ENCODE measurements at places on chromosomes 5 and 9. TPM values are rescaled to one million over a fixed set of nuclear protein-coding genes. Genes with fewer than 3 reads are reported as not detected.

- H3K4me3 ChIP-seq = no peak overlapping the region
- no peaks in the 10 kb centered on the region for H3K36me3 ChIP-seq
- no peaks in the 10 kb centered on the region for H3K27me3 ChIP-seq
- H3K27ac ChIP-seq = no peak overlapping the region
- DNase-seq = no peak
- no peaks in the 10 kb centered on the region for H3K4me1 ChIP-seq
Observed at GRCh38 chr5:14231156-14231555, 88.0 kb downstream of the TRIO start.

DNA sequence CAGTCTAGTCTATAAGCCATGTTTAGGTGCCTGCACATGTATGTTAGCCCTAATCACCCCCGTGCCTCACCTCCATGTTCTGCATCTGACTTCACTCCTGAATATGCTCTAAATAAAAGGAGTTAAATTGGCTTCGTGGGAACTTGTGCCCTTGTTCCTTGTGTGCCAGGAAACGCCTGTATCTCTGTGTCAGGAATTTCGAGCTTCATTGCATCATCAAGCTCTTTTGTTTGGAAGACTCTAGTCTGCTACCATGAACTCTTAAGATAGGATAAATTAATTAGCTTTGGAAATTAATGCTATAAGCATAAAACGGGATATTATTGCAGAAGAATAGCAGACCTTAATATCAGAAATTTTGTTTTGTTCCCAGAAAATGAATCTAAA, 99.2 kb downstream of the ADCY2 start:
- no peaks in the 10 kb centered on the region for H3K36me3 ChIP-seq
- no peaks in the 10 kb centered on the region for H3K27me3 ChIP-seq
- no peak overlapping the region for H3K4me3 ChIP-seq
- H3K4me1 ChIP-seq = no peaks in the 10 kb centered on the region
- no peak overlapping the region for H3K27ac ChIP-seq
- DNase-seq = no peak

DNA sequence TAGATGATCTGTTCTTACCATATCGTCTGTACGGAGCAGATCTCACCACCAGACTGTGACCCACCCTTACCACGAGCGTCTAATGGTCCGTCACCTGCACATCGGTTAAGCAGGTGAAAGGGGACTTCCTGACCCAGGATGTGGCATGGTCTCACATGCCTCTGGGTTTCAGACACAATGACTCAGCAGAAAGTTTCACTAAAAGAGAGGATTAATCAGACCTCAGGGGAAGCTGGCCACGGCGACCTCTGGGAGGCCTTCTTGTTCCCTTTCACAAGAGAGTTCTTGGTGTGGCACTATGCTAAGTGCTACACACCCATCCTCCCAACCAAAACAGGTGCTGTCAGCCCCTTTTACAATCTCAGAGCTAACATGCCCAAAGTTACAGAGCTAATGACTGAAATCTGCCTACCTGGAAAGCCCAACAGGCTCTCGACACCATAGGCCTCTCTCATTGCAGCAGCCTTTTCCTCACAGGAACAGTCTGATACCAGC, 41.6 kb downstream of the ADAMTS12 start:
- no peak for DNase-seq
- no peaks in the 10 kb centered on the region for H3K36me3 ChIP-seq
- H3K27me3 ChIP-seq = no peaks in the 10 kb centered on the region
- H3K4me3 ChIP-seq = no peak overlapping the region

The SLC46A2 gene
- 0.37 TPM for total RNA-seq

DNA sequence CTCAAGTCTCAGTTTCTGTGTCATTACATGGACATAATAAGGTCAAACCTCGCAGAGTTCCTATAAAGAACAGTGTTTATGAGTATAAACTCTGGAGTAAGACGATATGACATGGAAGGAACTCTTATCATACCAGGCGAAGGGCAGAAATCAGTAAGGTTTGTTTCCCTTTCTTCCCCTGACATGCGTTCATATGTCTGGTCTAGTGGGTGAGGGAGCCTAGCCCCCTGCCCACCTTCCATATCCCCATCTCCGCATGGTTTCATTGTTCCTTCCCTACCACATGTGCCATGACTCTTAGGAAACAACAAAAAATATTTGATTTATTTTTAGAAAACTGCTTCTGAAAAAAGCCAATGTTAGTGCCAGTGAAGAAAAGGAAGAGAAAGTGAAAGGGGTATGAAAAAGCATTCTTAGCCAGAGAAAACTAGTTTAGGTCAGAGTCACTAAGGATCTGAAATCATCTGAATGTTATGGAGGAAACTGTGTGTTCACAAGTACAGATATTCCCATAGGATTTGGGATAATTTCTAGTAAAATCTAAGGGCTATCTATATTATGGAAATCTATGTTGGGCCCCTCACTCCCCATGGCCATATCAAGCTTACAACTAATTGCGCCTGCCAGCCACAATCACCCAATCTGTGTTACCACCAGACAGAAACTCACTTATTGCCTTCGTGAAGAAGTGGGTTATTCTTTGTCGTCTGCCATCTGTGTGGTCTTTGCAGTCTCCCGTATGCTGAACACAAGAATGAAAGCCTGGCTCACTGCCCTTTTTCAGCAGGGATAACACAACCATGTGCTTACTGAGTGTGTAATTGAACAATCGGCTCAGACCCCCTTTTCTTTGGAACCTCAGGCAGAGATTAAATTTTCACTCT, 19.9 kb upstream of the HMHB1 start:
- H3K27me3 ChIP-seq = no peaks in the 10 kb centered on the region
- H3K36me3 ChIP-seq = no peaks in the 10 kb centered on the region
- H3K4me1 ChIP-seq = no peaks in the 10 kb centered on the region
- no peak for DNase-seq
- no peak overlapping the region for H3K4me3 ChIP-seq

DNA sequence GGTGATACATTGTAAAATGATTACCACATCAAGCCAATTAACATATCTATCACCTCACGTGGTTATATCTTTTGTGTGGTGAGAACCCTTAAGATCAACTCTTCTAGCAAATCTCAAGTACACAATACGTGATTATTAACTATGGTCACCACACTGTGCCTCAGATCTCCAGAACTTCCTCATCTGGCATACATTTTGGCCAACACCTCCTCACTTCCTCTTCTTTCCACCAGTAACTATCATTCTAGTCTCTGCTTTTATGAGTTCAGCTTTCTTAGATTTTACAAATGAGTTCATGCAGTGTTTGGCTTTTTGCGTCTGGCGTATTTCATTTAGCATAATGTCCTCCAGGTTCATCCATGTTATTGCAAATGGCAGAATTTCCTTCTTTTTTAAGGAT, 35.8 kb downstream of the PRKACG start:
- H3K4me1 ChIP-seq = peaks cover 18% of the 10 kb centered on the region
- H3K27me3 ChIP-seq = no peaks in the 10 kb centered on the region
- H3K4me3 ChIP-seq = no peak overlapping the region
- DNase-seq = no peak
- no peak overlapping the region for H3K27ac ChIP-seq

The GABRA6 gene
- not detected for total RNA-seq

DNA sequence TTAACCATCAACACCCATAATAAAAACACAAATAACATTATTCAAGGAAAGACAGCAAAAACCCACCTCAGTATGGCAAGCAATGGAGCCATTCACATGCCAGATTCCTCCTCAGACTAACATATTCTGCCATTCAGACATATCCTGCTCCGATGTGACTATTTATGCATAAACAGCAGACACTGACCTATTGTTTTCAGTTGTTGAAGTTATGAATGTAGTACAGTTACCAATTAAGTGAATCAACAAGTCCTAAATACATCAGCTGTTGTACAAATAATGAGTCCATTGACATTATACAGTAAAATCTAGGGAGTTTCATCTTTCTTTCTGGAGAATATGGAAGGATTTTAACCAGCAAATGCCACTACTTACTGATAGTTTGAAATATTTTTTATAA, 131.7 kb downstream of the DENND1A start:
- no peaks in the 10 kb centered on the region for H3K4me1 ChIP-seq
- H3K27me3 ChIP-seq = no peaks in the 10 kb centered on the region
- no peaks in the 10 kb centered on the region for H3K36me3 ChIP-seq
- H3K4me3 ChIP-seq = no peak overlapping the region
- no peak for DNase-seq

- H3K27ac ChIP-seq = no peak overlapping the region
- H3K4me3 ChIP-seq = no peak overlapping the region
- H3K36me3 ChIP-seq = no peaks in the 10 kb centered on the region
- no peaks in the 10 kb centered on the region for H3K27me3 ChIP-seq
- DNase-seq = no peak
Observed at GRCh38 chr5:153617190-153617589, 126.7 kb downstream of the GRIA1 start.

- no peaks in the 10 kb centered on the region for H3K36me3 ChIP-seq
- H3K4me3 ChIP-seq = no peak overlapping the region
- H3K27me3 ChIP-seq = no peaks in the 10 kb centered on the region
- H3K4me1 ChIP-seq = no peaks in the 10 kb centered on the region
Observed at GRCh38 chr5:123156577-123157296, 67.7 kb downstream of the PRDM6 start.

DNA sequence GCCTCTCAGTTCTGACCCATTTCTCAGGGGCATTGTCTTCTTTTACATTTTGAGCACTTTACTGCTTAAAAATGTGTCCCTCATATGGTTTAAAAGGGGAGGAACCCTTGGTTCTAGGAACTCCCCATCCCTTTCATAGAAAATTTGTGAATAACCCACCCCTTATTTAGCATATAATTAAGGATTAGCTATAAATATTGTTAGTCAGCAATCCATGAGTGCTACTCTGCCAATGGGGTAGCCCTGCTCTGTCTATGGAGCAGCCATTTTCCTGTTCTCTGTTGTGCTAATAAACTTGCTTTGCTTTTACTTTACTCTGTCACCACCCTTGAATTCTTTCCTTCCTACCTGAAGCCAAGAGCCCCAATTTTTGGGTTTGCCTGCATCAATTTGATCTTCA, 12.3 kb upstream of the NNT start:
- H3K4me3 ChIP-seq = no peak overlapping the region
- no peak overlapping the region for H3K27ac ChIP-seq
- DNase-seq = no peak
- H3K27me3 ChIP-seq = no peaks in the 10 kb centered on the region
- H3K4me1 ChIP-seq = no peaks in the 10 kb centered on the region

DNA sequence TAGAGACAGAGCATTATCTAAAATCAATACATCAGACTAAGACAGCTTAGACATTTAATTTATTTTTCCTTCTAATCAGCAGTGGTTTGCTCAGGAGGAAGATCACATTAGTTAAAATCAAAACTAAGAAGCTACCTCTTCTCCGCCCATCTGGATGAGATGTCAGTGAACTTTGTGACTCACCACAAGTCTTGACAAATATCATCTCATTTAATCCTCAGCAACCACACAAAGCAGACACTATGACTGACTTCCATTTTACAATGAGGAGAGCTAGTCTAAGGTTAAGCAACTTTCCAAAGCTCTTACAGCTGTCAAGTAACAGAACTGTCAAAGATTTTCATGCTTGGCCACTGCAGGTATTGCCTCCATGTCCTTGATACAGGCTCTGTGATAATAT, 289.5 kb downstream of the DEPDC1B start:
- no peaks in the 10 kb centered on the region for H3K4me1 ChIP-seq
- H3K27me3 ChIP-seq = no peaks in the 10 kb centered on the region
- H3K27ac ChIP-seq = no peak overlapping the region
- no peak overlapping the region for H3K4me3 ChIP-seq

GRCh38 chr9:8337834-8338766, 538.5 kb upstream of the DMAC1 start:
- no peaks in the 10 kb centered on the region for H3K36me3 ChIP-seq
- no peaks in the 10 kb centered on the region for H3K27me3 ChIP-seq
- DNase-seq = no peak
- H3K27ac ChIP-seq = no peak overlapping the region
- no peak overlapping the region for H3K4me3 ChIP-seq

The MED7 gene
- total RNA-seq = 3.7 TPM

GRCh38 chr5:169827769-169828168, 152.5 kb downstream of the INSYN2B start:
- no peak overlapping the region for H3K27ac ChIP-seq
- no peaks in the 10 kb centered on the region for H3K36me3 ChIP-seq
- H3K4me3 ChIP-seq = no peak overlapping the region
- DNase-seq = no peak
- no peaks in the 10 kb centered on the region for H3K4me1 ChIP-seq

GRCh38 chr5:141403387-141403786, 809 bp downstream of the PCDHGA9 start:
- H3K36me3 ChIP-seq = no peaks in the 10 kb centered on the region
- no peak for DNase-seq
- H3K27ac ChIP-seq = no peak overlapping the region
- H3K4me3 ChIP-seq = no peak overlapping the region
- H3K27me3 ChIP-seq = no peaks in the 10 kb centered on the region

- no peak overlapping the region for H3K27ac ChIP-seq
- H3K4me1 ChIP-seq = no peaks in the 10 kb centered on the region
- no peaks in the 10 kb centered on the region for H3K27me3 ChIP-seq
- no peak for DNase-seq
- H3K36me3 ChIP-seq = no peaks in the 10 kb centered on the region
Observed at GRCh38 chr5:121189342-121190305, 662.1 kb upstream of the FTMT start.

The NR5A1 gene
- total RNA-seq = not detected

The C1QTNF3 gene
- 2.0 TPM for total RNA-seq

GRCh38 chr9:76580820-76581219, 121.8 kb downstream of the GCNT1 start:
- H3K4me3 ChIP-seq = no peak overlapping the region
- no peak overlapping the region for H3K27ac ChIP-seq

DNA sequence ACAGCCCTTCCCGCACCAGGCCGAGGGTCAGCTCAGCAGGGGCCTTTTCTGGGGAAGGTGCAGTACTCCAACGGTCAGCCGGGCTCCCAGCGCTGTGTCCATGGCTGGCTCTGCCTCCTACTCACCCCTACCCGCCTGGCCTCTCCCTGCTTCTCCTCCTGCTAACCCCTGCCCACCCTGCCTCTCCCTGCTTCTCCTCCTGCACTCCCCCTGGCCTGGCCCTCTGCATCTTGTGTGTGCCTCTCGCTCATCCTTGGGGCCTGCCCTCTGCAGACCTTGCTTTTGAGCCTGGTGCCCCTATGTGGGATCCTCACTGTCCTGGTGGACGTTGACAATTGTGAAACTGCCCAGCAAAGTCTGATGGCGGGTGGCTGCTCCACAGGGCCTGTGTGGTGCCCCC, 274.6 kb upstream of the IRX2 start:
- no peak overlapping the region for H3K4me3 ChIP-seq
- no peak for DNase-seq
- H3K36me3 ChIP-seq = no peaks in the 10 kb centered on the region
- no peaks in the 10 kb centered on the region for H3K4me1 ChIP-seq
- H3K27ac ChIP-seq = no peak overlapping the region

The KDM3B gene
- total RNA-seq = 38.3 TPM

- no peaks in the 10 kb centered on the region for H3K4me1 ChIP-seq
- H3K27me3 ChIP-seq = no peaks in the 10 kb centered on the region
- no peak overlapping the region for H3K27ac ChIP-seq
- no peak overlapping the region for H3K4me3 ChIP-seq
- no peaks in the 10 kb centered on the region for H3K36me3 ChIP-seq
Observed at GRCh38 chr5:100520348-100520747, 14.8 kb upstream of the FAM174A start.

DNA sequence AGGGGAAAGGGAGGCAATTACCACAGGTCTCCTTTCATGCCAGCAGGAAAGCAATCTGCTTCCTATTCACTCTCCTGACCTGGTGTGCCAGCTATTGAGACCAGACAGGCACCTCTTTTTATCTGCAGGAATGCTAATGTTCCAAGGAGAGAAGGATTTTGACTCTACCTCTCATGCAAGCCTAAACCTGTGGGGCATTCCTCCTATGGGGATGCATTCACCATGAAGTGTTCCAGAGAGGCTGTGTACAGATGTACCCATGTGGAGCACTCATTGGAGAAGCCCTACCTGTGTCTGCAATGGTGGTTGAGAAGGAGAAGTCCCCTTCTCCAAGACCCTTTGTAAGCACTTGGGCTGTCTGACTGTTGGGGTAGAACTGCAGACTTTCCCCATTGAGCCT, 45.4 kb upstream of the EDIL3 start:
- H3K27me3 ChIP-seq = no peaks in the 10 kb centered on the region
- no peak for DNase-seq
- H3K4me1 ChIP-seq = no peaks in the 10 kb centered on the region
- no peaks in the 10 kb centered on the region for H3K36me3 ChIP-seq

Data from pancreas (tissue), 10 donors.